ENCODE measurements at places on chromosomes 2 and 18.

GRCh38 chr18:13389491-13390131 is 171.1 kb downstream of the LDLRAD4 start:
- peaks cover 10% of the 10 kb centered on the region for H3K4me1 ChIP-seq
- H3K27me3 ChIP-seq: no peaks in the 10 kb centered on the region
- H3K4me3 ChIP-seq: no peak overlapping the region
- DNase-seq: no peak
- peaks cover 7% of the 10 kb centered on the region for H3K36me3 ChIP-seq

GRCh38 chr2:191436368-191437055 is 191.3 kb downstream of the MYO1B start:
- no peak overlapping the region for H3K4me3 ChIP-seq
- DNase-seq: no peak
- H3K36me3 ChIP-seq: no peaks in the 10 kb centered on the region
- no peak overlapping the region for H3K27ac ChIP-seq
- no peaks in the 10 kb centered on the region for H3K4me1 ChIP-seq

DNA sequence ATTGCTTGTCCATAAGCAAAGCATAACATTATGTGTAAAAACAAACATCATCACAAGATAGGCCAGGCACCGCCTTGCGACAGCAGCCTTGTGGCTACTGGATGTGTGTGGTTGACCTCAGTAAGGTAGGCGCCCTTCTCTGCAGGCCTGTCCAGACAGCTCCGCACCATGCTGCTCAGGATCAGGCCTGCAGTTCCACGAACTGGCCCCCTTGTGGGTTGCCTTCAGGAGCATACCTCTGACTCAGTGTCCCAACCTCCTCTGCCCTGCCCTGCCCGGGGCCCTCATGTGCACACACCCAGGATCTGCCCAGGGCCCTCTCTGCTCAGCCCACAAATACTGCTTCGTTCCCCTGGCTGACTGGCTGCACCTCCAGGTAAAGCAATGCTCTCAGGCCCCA is 16.1 kb upstream of the ZNF236 start:
- no peak overlapping the region for H3K27ac ChIP-seq
- no peak overlapping the region for H3K4me3 ChIP-seq
- DNase-seq: no peak
- peaks cover 5% of the 10 kb centered on the region for H3K27me3 ChIP-seq
- H3K36me3 ChIP-seq: peaks cover 2% of the 10 kb centered on the region

- no peak overlapping the region for H3K27ac ChIP-seq
- H3K27me3 ChIP-seq: no peaks in the 10 kb centered on the region
- H3K4me3 ChIP-seq: no peak overlapping the region
- H3K36me3 ChIP-seq: no peaks in the 10 kb centered on the region
- DNase-seq: no peak
Measured at GRCh38 chr2:29977284-29977683, 55.9 kb upstream of the ALK start.

GRCh38 chr2:26989156-26989555 is 18.7 kb downstream of the MAPRE3 start:
- no peak for DNase-seq
- peaks cover 2% of the 10 kb centered on the region for H3K27me3 ChIP-seq

GRCh38 chr2:74407682-74408081 is 13.7 kb downstream of the C2orf81 start:
- H3K36me3 ChIP-seq: no peaks in the 10 kb centered on the region
- H3K4me1 ChIP-seq: no peaks in the 10 kb centered on the region
- no peak overlapping the region for H3K4me3 ChIP-seq
- no peak for DNase-seq
- peaks cover 2% of the 10 kb centered on the region for H3K27me3 ChIP-seq
- H3K27ac ChIP-seq: no peak overlapping the region

DNA sequence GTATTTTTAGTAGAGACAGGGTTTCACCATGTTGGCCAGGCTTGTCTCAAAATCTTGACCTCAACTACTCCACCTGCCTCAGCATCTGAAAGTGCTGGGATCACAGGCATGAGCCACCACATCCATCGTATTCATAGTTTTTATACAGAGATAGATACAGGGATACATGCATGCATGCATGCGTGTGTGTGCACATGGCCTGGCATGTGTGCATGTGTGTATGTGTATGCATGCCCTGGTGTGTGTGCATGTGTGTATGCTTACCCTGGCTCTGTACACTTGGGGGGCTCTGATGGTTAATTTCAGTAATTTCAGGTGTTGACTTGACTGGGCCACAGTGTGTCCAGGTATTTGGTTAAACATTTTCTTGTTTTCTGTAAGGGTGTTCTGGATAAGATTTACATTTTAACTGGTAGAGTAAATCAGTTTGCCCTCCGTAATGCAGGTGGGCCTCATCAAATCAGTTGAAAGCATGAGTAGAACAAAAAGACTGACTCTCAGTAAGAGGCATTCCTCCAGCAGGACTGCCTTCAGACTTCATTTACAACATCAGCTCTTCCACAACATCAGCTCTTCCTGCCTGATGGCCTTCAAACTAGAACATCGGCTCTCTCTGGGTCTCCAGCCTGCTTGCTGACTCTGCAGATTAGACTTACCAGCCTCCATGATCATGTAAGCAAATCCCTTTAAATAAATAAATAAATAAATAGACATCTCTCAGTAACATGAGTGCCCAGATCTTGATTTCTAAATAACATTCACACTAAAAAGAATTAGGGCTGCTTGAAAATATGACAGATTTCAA is 30.8 kb downstream of the SESTD1 start:
- H3K27ac ChIP-seq: no peak overlapping the region
- H3K4me3 ChIP-seq: no peak overlapping the region
- no peaks in the 10 kb centered on the region for H3K27me3 ChIP-seq
- no peaks in the 10 kb centered on the region for H3K36me3 ChIP-seq
- H3K4me1 ChIP-seq: peaks cover 10% of the 10 kb centered on the region

GRCh38 chr2:28049899-28050298 is 159.4 kb downstream of the BABAM2 start:
- H3K27ac ChIP-seq: no peak overlapping the region
- no peak overlapping the region for H3K4me3 ChIP-seq
- no peak for DNase-seq
- H3K4me1 ChIP-seq: peaks cover 18% of the 10 kb centered on the region
- H3K36me3 ChIP-seq: peaks cover 11% of the 10 kb centered on the region
- no peaks in the 10 kb centered on the region for H3K27me3 ChIP-seq

- no peak overlapping the region for H3K27ac ChIP-seq
- DNase-seq: no peak
- H3K27me3 ChIP-seq: no peaks in the 10 kb centered on the region
- H3K4me1 ChIP-seq: no peaks in the 10 kb centered on the region
Measured at GRCh38 chr18:4319738-4320677, 135.1 kb downstream of the DLGAP1 start.

DNA sequence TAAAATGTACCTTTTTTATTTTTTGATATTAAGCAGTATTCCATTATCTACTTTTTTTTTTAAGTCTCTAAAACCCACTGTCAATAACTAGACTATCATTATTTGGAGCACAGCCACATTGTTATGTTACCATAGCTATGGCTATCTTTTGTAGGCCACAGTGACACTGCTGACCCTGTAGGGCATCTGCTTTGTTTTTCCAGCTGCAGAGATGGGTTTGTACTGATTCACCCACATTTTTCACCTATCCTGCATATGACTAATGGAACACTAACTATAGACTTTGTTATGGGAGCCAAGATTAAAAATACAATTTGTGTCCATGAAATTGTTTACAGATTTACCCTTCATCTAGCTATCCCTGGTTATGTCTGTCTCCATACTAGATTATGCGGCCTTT is 21.6 kb upstream of the OTX1 start:
- H3K4me1 ChIP-seq: no peaks in the 10 kb centered on the region
- H3K27ac ChIP-seq: no peak overlapping the region
- H3K4me3 ChIP-seq: no peak overlapping the region
- DNase-seq: no peak
- H3K27me3 ChIP-seq: no peaks in the 10 kb centered on the region

DNA sequence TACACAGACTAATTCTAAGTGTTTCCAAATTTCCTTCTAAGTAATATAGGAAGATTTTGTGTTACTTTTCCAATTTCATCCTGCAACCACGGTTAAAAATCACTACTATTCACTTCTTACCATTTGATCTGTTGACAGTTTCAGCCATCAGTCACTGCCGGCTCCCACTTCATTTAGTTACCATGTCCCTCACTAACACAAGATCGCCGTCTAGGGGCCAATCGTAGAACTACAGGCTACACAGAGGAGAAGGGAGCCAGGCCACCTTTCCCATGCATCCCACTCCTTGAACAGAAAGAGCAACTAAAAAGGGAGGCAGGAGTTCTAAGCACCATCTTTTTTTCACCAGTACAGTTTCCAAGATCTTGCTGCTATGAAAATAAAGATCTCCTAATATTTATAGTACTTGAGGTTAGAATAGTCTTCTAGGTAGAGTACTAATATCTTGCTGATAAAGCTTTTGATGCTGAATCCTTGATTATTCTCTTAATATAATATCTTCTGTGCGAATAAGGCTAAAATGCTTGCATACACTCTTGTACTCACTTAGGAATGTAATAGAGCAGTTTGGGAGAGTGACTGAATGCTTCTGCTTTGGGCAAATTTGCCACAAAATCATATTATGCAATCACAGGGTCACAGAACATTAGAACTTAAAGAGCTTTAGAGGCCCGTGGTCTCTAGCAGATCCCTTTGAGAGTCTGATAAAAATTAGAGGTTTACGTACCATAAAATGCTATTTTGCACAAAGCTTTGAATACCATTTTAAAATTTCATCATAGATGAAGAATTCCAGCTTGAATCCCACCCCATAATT is 39.5 kb upstream of the CYP1B1 start:
- H3K27ac ChIP-seq: no peak overlapping the region
- peaks cover 27% of the 10 kb centered on the region for H3K27me3 ChIP-seq
- H3K4me3 ChIP-seq: no peak overlapping the region
- no peaks in the 10 kb centered on the region for H3K4me1 ChIP-seq
- DNase-seq: peak; percentile 85

DNA sequence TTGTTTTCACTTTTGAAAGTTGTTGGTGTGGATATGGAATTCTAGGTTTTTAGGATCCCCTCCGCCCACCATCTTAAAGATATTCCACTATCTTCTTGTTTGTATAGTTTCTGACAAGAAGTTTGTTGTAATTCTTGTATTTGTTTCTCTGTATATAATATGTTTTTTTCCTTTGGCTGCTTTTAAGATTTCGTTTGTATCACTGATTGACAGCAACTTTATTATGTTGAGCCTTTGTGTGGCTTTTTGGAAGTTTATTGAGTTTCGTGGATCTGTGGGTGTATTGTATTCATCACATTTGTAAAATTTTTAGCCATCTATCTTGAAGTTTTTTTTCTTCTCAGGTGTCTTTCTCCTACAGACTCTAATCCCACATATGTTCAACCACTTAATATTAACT is 200.1 kb downstream of the MCFD2 start:
- H3K4me1 ChIP-seq: peaks cover 37% of the 10 kb centered on the region
- H3K36me3 ChIP-seq: peaks cover 18% of the 10 kb centered on the region
- no peaks in the 10 kb centered on the region for H3K27me3 ChIP-seq
- no peak overlapping the region for H3K4me3 ChIP-seq

DNA sequence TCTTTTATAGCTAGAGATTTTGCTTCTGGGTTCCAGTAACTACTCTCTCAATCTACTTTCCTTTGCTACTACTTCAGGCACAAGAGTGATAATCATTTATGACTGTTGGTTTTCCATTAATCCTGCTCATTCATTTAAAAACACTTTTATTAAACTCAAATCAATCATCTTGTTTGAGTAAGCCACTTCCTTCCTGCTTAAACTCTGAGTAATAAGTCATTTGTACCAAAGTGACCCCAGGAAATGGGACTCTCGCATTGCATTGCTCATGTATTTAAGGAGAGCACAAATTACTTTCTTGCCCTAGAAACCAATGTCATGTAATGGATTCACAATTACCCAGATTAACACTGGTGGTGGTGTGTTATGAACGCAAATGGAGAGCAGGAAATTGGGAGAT is 270.7 kb upstream of the HNMT start:
- no peak overlapping the region for H3K27ac ChIP-seq
- no peaks in the 10 kb centered on the region for H3K36me3 ChIP-seq
- no peaks in the 10 kb centered on the region for H3K27me3 ChIP-seq
- H3K4me1 ChIP-seq: no peaks in the 10 kb centered on the region

- H3K27ac ChIP-seq: peak overlapping the region; percentile 76
- H3K36me3 ChIP-seq: peaks cover 10% of the 10 kb centered on the region
- H3K27me3 ChIP-seq: no peaks in the 10 kb centered on the region
- H3K4me1 ChIP-seq: peaks cover 85% of the 10 kb centered on the region
- no peak for DNase-seq
- no peak overlapping the region for H3K4me3 ChIP-seq
Measured at GRCh38 chr2:197196541-197197180, 113.9 kb downstream of the ANKRD44 start.

DNA sequence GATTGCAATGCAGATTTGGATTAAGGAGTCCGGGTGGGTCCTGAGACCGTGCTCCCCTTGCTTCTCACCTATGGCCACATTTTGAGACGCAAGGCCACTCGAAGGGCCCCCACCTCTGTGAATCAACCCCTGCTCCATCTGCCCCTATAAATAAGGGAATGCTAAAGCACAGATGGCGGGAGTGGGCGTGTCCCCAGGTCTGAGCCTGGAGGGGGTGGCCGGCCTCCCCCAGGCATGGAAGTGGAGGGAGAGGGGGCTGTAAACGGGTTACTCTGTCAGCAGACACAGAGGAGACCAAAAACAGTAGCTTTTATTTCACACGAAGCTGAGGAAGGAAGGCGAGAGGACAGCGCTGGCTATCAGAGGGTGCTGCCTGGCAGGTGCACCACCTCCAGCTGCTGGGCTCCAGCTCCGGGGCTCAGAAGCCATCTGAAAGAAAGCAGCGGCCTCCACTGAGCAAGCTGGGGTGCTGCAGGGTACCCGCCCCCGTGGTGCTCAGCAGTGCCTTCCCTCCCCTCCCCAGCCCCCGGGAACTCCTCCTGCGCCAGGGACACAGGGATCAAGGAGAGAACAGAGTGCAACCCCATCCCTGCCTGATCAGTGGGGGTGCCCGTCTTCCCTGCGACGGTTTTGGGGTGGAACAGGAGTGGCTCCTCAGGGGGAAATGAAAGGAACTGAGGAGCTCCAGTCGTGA is 56.7 kb upstream of the RAB6C start:
- no peak for DNase-seq
- H3K36me3 ChIP-seq: peaks cover 4% of the 10 kb centered on the region
- H3K4me1 ChIP-seq: peaks cover 3% of the 10 kb centered on the region
- no peak overlapping the region for H3K4me3 ChIP-seq
- H3K27me3 ChIP-seq: peaks cover 15% of the 10 kb centered on the region

DNA sequence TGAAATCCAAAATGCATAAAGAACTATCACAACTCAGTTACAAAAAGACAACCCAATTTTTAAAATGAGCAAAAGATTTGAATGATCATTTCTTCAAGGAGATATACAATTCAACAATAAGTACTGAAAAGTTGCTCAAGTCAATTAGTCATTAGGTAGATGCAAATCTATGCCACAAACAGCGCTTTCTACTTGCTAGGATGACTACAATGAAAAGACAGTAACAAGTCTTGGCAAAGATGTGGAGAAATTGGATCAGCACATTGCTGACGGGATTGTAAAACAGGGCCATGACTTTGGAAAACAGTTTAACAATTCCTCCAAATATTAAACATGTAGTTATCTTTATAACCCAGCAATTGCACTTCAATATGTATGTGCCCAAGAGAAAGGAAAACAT is 166.3 kb upstream of the MC4R start:
- H3K4me3 ChIP-seq: no peak overlapping the region
- no peaks in the 10 kb centered on the region for H3K36me3 ChIP-seq
- no peaks in the 10 kb centered on the region for H3K4me1 ChIP-seq
- H3K27me3 ChIP-seq: no peaks in the 10 kb centered on the region

GRCh38 chr18:10689236-10690034 is 163.6 kb downstream of the NAPG start:
- peaks cover 4% of the 10 kb centered on the region for H3K27me3 ChIP-seq
- no peaks in the 10 kb centered on the region for H3K4me1 ChIP-seq
- DNase-seq: no peak
- no peak overlapping the region for H3K4me3 ChIP-seq

- no peak overlapping the region for H3K27ac ChIP-seq
- H3K36me3 ChIP-seq: no peaks in the 10 kb centered on the region
- no peak overlapping the region for H3K4me3 ChIP-seq
- peaks cover 3% of the 10 kb centered on the region for H3K27me3 ChIP-seq
Measured at GRCh38 chr2:240322231-240322955, 113.1 kb upstream of the GPC1 start.
